Neural crest cell (in vitro differentiated cells): ENCODE measurements at places on chromosomes 2 and 18. TPM values are rescaled to one million over a fixed set of nuclear protein-coding genes. Genes with fewer than 3 reads are reported as not detected.

KIF1A gene
- total RNA-seq: 90.9 and 91.3 TPM in 2 replicates

SULT1C4 gene
- 7.7 and 8.0 TPM in 2 replicates for total RNA-seq

PSMA8 gene
- not detected in 2 replicates for total RNA-seq

ASB18 gene
- total RNA-seq: not detected in 2 replicates

PID1 gene
- 0.34 and 0.91 TPM in 2 replicates for total RNA-seq

PAX8 gene
- total RNA-seq: 0.49 and 0.98 TPM in 2 replicates

NEU4 gene
- total RNA-seq: 0.14 and 0.25 TPM in 2 replicates

ANKRD23 gene
- total RNA-seq: 9.3 and 11.4 TPM in 2 replicates

PEX13 gene
- 25.2 and 26.9 TPM in 2 replicates for total RNA-seq

C1D gene
- 17.3 and 20.2 TPM in 2 replicates for total RNA-seq

PAIP2B gene
- 6.5 and 7.4 TPM in 2 replicates for total RNA-seq

SNED1 gene
- total RNA-seq: 0.16 and 0.30 TPM in 2 replicates

CSRNP3 gene
- 28.4 and 35.1 TPM in 2 replicates for total RNA-seq

DSG4 gene
- not detected in 2 replicates for total RNA-seq

POMC gene
- 0.39 and 0.54 TPM in 2 replicates for total RNA-seq

TUBA4B gene
- not detected in 2 replicates for total RNA-seq

AOX1 gene
- 2.8 and 4.3 TPM in 2 replicates for total RNA-seq

ST6GAL2 gene
- total RNA-seq: 8.1 and 9.7 TPM in 2 replicates

ALPG gene
- total RNA-seq: not detected in 2 replicates

FIGN gene
- total RNA-seq: 57.3 and 58.1 TPM in 2 replicates

SERPINB4 gene
- total RNA-seq: not detected in 2 replicates

HOXD12 gene
- total RNA-seq: not detected in 2 replicates

MARCHF4 gene
- total RNA-seq: 0.86 and 1.2 TPM in 2 replicates

UGT1A4 gene
- total RNA-seq: not detected in 2 replicates

B3GNT2 gene
- total RNA-seq: 7.2 and 7.7 TPM in 2 replicates

VIL1 gene
- not detected in 2 replicates for total RNA-seq

ATRAID gene
- total RNA-seq: 86.3 and 86.6 TPM in 2 replicates

SP5 gene
- 3.5 and 6.4 TPM in 2 replicates for total RNA-seq

FABP1 gene
- total RNA-seq: not detected in 2 replicates

SLC14A1 gene
- total RNA-seq: not detected in 2 replicates

ZFP36L2 gene
- total RNA-seq: 39.8 and 39.9 TPM in 2 replicates

GLI2 gene
- total RNA-seq: 48.8 and 49.1 TPM in 2 replicates

TDRD15 gene
- not detected in 2 replicates for total RNA-seq

CAPN10 gene
- total RNA-seq: 57.7 and 62.7 TPM in 2 replicates

RRM2 gene
- total RNA-seq: 203 and 210 TPM in 2 replicates

LPIN1 gene
- total RNA-seq: 42.3 and 43.9 TPM in 2 replicates

GULP1 gene
- total RNA-seq: 39.1 and 43.8 TPM in 2 replicates

STK17B gene
- total RNA-seq: 7.3 and 8.1 TPM in 2 replicates

NLRC4 gene
- not detected in 2 replicates for total RNA-seq

WDSUB1 gene
- 4.2 and 4.9 TPM in 2 replicates for total RNA-seq

LOXHD1 gene
- total RNA-seq: not detected in 2 replicates

GALM gene
- 11.3 and 12.5 TPM in 2 replicates for total RNA-seq

CFC1 gene
- total RNA-seq: not detected in 2 replicates

THSD7B gene
- 0.16 and 0.19 TPM in 2 replicates for total RNA-seq

CYS1 gene
- total RNA-seq: not detected in 2 replicates

STPG4 gene
- 0.26 and 0.34 TPM in 2 replicates for total RNA-seq

ACMSD gene
- total RNA-seq: not detected in 2 replicates

LRP1B gene
- total RNA-seq: 0.54 and 1.5 TPM in 2 replicates

FOXD4L1 gene
- total RNA-seq: 0.23 and 0.52 TPM in 2 replicates

MOGAT1 gene
- total RNA-seq: 0.30 TPM in 1 of 2 replicates, not detected in the other

COL5A2 gene
- total RNA-seq: 62.6 and 68.7 TPM in 2 replicates

MSTN gene
- 0.35 and 0.36 TPM in 2 replicates for total RNA-seq

TMEM198 gene
- total RNA-seq: 15.7 and 16.4 TPM in 2 replicates

TEX44 gene
- not detected in 2 replicates for total RNA-seq

ANKRD62 gene
- not detected in 2 replicates for total RNA-seq

GREB1L gene
- 74.8 and 80.5 TPM in 2 replicates for total RNA-seq
